Neural crest cell (in vitro differentiated cells): ENCODE measurements at places on chromosomes 6 and 20.

DNA sequence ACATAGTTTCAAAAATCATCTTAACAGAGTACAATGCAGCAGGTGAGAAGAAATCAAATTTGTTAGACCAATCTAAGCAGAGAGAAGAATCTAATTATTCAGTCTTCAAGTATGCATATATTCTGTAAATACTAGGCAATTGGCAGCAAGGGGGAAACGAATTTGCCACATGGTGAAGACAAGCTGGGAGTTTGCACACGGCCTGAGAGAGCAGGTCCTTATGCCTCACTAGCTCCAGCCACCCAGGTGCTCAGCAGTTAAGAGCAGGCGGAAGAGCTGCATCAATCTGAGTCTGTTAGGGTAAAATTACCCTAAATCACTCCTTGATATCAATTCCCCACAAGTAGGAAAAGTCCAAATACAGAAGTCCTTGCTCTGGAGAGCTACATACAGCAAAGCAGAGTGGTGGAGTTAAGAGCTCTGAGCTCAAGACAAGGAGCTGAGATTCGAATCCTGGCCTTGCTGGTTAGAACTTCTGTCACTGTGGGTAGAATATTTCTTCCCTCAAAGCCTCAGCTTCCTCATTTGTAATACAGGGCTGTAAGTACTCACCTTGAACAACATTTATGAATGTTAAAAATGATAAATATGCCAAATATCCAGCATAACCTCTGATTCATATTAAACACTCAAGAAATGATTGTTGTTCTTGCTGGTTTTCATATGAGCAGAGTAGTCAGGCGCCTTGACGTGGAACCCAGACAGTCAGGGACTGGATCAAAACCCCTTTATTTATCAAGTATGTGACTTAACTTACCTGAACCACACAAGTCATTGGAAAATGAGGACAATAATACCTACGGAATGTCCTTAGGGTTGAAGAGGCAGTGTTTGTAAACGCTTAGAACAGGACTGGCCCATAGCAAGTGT, 444.2 kb downstream of the CDH26 start:
- no peak for DNase-seq

DNA sequence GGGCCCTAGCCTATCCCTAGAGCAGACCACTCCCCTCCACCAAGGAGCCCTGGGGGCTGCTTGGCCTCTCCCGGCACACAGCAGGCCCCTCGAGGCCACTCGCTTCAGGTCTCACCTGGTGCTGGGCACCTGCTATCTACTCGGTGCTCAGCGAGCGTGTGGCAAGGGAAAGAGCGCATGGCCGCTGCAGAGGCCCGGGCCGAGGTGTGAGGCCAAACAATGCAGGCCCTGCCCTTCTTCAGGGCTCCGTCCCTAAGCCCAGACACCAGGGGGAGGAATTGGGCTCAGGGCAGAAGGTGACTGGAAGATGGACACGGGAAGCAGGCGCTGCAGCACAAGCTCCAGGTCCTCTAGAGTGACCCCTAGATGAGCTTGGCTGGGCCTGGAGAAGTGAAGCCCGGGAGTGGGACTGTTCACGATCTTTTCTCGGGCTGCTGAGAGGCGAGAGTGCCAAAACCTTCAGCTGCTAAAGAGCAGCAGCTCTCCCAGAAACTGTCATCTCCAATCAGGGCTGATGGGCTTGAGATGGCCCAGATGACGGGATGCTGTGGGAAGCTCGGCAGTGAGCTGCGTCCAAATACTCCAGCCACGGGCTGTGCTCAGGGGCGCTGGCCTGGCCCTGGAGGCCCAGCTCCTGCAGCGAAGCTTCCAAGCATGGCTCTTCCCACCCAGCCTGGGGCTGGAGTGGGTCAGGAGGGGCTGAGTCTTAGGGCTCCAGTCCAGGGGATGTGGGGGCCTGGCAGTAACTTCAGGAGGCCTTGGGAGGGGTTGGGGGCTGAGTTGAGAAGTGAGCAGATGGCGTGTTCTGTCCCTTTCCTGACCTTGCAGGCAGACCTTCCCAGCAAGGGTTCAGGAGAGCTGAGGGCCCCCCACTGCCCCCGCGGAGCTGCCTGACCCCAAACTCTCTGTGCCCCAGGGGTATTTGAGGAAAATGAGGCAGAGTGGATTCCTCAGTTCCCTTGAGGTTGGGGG, 43.7 kb downstream of the APCDD1L start:
- DNase-seq, result no peak

DNA sequence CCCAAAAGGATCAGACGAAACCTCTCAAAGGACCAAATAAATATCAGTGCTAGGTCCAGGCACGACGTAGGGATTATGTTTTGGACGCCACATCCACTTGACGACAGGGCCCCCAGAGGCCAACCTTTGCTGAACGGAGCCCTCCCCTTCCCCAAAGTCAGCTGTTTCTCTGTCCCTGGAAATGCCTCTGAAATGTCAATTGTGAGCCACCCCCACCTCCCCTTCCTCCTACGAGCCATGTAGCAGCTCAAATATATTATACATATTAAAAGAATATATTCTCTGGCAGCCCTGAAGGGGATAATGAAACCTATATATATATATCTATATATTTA, 39.6 kb upstream of the BLCAP start:
- DNase-seq, result no peak

GRCh38 chr6:39152262-39152661, 37.3 kb upstream of the SAYSD1 start:
- DNase-seq, result no peak

DNA sequence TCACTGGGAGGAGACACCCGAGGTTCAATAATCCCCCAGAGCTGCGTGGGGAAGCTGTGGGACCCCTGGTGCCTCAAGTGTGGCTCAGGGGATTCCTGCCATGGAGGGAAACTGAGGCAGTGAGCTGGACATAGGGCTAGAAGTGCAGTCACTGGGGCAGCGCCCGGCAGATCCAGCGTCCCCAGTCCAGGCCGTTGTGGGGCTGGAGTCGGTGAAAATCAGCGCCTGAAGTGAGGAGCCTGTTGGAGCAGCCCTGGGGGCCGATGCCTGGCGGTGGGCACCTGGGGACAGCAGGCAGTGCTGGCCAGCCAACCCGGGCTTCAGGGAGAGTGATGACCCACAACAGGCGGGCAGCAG, 2.2 kb upstream of the COL9A3 start:
- no peak for DNase-seq

GRCh38 chr20:10963717-10964266, 290.0 kb upstream of the JAG1 start:
- no peak for DNase-seq

- no peak for DNase-seq
These were observed 71.5 kb upstream of the LAMP5 start for GRCh38 chr20:9442858-9443257.

DNA sequence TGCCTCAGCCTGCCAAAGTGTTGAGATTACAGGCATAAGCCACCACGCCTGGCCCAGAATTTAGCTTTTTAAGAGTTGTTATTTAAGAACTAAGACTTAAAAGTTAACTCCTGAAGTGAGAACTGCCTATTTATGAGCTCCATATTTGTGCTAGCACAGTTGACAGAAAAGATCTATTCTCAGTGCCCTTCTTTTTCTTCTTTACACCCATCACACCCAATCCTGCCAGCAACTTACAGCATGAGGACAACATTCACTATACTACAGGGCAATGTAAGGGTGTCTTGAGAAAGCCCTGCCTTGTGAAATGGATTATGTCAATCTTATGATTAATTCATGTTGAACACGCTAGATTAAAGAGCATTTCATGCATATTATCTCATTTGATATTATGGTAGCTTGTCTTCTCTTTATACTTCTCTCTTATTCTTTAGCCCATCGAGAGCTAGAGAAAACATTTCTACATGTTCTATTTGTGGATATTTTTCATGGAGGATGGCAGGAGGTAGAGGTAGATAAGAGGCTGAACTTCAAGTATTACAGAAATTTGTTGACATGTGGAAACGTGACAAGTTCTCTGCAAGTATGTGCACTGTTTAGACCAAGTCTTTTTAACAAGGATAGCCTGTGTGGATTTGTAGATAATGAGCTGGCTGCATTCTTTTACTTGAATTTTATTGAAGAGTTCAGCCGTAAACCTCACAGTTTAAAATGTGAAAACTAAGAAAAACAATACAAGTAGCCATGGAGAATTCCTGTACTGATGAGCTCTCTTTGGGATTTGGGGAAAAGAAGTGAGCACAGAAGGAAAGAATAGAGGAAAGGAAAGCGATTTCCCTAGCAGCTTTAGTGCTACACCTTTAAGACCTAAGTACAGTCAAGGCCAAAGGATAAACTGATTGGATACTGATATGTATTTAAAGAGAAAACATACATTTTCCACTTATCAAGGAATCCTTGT, 212.2 kb downstream of the ARHGAP18 start:
- DNase-seq, result no peak

- DNase-seq, result no peak
These were observed 10.5 kb upstream of the CLDN20 start for GRCh38 chr6:155253337-155253736.

DNA sequence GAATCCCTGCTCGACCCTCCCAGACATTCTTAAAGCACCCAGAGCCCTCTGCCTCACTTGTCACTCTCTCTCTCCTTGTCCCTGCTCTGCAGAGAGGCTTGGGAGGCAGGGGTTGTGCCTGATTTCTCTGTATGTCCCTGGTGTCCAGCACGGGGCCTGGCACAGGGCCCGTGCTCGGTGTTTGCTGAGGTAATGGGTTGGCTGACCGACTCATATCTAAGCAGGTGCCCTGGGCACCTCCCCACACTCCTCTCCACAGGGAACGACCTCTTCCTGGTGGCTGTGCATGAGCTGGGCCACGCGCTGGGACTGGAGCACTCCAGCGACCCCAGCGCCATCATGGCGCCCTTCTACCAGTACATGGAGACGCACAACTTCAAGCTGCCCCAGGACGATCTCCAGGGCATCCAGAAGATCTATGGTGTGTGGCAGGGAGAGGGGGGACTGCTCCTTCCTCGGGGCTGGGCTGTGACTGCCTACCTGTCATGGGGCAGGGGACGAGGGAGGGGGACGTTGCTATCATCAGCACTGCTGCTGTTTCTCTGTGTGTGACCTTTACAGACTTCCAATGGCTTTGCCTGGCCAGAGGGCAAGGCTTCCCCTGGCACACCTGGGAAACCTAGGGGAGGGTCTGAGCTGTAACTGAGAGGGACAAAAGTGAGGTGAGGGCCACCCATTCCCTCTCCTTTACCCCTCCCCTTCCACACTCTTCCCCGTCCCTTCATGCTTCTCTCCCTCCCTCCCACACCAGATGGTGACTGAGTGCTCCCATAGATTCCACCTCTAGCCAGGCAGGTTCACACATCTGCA, 14.2 kb downstream of the MMP24OS start:
- DNase-seq, result no peak

DNA sequence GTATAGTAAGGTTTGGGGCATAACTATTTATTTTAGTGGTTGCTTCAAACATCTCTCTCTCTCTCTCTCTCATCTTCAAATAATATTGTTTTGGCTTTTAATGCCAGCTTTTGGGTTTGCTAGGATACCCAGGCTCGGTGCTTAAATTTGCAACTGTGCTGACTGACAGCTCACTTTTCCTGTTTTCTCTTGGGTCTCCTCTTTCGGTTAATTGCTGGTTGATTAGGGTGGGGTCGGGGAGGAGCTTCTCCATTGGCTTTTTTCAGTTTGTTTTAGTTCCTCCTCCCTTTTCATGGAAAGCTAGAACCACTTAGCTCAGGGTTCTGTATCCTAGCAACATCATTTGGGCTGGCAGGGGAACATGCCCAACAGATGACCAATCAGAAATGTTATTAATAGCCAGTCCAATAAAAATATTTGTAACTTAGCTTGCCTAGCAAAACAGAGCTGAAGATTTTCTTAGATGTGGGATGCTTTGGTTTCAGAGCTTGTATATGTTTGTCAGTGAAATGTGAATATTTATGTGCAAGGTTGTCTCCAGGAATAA, 11.3 kb downstream of the TFAP2B start:
- DNase-seq, result no peak

GRCh38 chr6:151553416-151554165, 59.8 kb downstream of the CCDC170 start:
- DNase-seq, result no peak

- no peak for DNase-seq
These were observed 107.2 kb downstream of the TOX2 start for GRCh38 chr20:44021900-44022299.

DNA sequence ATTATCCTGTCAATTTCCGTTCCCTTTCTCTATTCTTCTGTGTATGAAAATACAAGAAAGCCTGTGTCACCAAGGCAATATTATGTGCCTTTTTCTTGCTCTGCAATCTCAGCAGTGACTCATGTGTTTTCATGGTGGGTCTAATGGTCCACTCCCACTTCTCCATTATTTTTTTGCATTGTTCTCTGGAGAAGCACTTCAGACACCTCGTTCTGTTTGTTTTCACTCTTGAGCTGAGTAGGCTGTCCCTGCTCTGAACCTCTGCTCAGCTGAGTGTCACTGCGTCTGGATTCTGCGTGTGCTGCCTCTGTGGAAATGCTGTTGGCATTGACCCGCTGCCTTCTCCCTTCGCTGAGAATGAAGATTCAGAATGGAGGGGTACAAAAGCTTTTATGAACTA, 230.6 kb downstream of the TMEM242 start:
- DNase-seq, result no peak

- DNase-seq, result no peak
These were observed 98.0 kb downstream of the RPP40 start for GRCh38 chr6:4905826-4906225.

GRCh38 chr20:48609491-48609978, 218.3 kb downstream of the PREX1 start:
- DNase-seq, result no peak

DNA sequence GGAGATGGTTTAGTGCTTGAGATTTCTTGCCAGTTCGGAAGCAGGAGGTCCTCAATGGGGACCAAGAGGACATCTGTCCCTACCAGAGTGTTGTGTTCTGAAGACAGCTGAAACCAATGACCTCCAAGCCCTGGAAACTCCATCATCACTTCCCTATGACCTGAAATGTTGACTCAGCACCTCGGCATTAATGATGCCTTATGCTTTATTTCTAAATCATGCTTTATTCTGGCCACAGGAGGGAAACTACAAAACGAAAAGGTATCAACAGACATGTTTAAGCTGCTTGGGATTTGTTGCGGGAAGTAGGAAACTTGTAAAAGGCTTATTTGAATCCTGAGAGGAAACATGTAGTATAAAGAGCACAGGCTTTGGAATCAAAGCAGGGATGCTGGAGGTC, 389.1 kb upstream of the CHD6 start:
- DNase-seq, result no peak

GRCh38 chr6:15993716-15994228, 135.1 kb upstream of the MYLIP start:
- DNase-seq, result no peak

GRCh38 chr20:39716796-39717341, 754.7 kb downstream of the DHX35 start:
- DNase-seq, result no peak

DNA sequence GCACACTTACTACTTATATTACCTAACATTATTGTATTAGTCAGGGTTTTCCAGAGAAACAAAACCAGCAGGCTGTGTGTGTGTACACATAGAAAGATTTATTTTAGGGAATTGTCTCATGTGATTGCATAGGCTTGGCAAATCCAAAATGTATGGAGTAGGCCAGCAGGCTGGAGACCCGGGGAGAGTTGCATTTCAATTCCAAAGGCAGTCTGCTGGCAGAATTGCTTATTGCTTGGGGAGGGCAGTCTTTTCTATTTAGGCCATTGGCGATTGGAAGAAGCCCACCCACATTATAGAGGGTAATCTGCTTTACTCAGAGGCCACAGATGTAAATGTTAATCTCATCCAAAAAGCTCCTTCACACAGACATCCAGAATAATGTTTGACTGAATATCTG, 157.0 kb downstream of the ADGRG6 start:
- DNase-seq, result no peak

- no peak for DNase-seq
These were observed 3.5 kb upstream of the PLCG1 start for GRCh38 chr20:41133709-41134361.
